Stimulated activated CD4-positive, alpha-beta T cell treated with anti-CD3 and anti-CD28 coated beads, Interleukin-12 subunit alpha, Interleukin-12 subunit beta, amount 100 ng/mL, for 4 hours (primary cell): ENCODE measurements at places on chromosomes 2 and 18.

- no peak for DNase-seq
Observed at GRCh38 chr2:106536490-106536889, 49.3 kb downstream of the CD8B2 start.

GRCh38 chr2:68936889-68937288 is 15.8 kb downstream of the GKN2 start:
- no peak for DNase-seq

DNA sequence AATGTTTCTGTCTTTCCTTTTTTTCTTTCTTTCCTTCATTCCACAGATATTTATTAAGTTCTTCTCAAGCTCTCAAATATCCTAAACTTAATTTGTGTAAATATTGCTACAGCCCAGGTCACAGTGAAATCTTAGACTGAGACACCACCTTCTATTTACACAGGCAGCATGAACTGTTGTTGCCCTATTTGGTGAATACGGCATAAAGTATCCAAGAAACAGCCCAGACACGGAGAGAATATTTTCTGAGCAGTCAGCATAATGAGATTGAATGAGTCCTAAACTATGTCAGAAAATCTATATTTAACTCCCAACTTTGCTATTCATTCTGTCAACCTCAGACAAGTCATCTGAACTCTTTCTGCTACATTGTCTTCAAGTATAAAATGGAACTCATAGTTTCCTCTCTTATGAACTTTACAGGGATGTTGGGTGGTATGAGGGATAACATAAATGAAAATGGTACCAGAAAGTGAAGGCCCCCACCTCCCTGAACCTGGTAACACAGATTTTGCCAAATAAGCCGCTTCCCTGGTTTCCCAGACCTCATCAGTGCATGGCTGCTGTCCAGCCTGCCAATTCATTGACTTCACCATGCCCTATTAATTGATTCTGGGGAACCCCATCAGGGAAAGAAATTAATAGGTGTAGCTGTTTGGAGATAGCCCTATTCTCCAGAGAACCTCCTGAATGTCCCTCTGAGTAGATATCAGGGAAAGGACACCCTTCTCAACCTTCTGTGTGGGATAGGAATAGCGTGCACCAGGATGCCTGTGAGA is 235.9 kb downstream of the SETBP1 start:
- no peak for DNase-seq

GRCh38 chr2:218754201-218754600 is 27.7 kb upstream of the CYP27A1 start:
- DNase-seq, result no peak

DNA sequence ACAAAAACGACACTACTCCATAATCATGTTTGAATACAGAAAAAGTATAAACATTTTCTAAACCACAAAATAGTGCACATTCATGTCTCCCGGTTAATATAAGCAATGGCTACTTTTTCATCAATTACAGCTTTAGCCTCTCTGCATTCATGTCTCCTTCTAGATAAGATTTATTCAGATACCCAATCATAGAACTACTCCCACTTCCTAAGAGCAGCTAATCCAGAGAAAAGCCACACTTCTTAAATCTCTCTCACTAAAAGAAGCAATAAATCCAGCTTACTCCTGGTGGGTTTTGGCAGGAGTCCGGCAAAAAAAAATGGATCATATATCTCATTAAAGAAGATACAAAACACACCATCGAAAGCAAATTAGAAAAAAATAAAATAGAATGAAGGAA is 20.1 kb downstream of the DSEL start:
- no peak for DNase-seq

DNA sequence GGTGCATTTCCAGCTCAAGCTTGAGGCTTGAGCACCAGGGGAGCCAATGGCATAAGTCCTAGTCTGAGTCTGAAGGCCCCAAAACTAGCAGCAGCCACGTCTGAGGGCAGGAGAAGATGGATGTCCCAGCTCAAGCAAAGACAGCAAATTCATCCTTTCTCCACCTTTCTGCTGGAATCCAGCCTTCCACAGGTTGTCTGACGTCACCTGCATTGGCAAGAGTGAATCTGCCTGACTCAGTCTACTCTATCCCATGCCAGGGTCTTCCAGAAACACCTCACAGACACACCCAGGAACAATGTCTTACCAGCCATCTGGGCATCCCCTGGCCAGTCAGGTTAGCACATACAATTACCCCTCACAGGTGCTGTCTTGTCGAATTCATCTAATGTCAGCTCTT is 76.2 kb upstream of the SOX11 start:
- DNase-seq, result no peak

GRCh38 chr2:128008074-128008672 is 19.7 kb downstream of the SAP130 start:
- no peak for DNase-seq

DNA sequence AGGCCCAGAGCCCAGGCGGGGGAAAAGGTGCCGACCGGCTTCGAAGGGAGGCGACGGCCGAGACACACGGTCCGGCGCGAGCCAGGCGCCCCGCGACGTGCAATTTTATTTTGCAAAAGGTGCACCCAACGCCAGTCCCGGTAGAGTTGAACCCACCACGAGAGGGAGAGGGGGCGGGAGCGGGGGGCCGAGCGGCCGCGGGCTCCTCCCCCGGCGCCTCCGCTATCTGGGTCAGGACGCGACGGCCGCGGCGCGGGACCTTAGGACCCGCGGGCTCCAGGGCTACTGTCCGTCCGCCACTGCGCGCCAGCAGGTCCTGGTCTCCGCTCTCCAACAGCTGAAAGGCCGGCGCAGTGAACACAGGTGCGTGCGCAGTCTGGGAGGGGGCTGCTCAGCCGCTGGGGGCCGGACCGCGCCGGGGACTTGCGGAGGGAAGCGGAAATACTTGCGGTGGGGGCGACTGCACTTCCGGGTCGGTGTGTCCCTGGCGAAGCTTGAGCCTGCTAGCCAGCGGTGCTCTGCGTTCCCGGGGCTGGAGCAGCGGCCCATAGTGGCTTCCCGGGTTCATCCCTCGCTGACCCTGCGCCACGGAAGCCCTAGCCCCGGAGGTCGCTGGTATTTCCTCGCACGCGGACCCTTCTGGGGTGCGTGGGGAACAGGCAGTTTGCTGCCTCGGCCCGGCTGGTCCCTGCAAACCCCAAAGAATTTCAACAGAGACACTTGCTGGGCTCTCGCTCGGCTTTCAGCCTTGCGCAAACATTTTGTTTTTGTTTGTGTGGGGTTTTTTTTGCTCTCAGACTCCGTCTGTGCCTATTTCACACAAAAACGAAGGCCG is at the start of gene RMDN2:
Gene RMDN2 (plus strand): TSS at position 225 of the 835 bp plus-strand sequence. CDS start 3,991 bp downstream, outside the sequence.
- DNase-seq, result peak; percentile 72

GRCh38 chr2:109507217-109507616 is 106.5 kb downstream of the SEPTIN10 start:
- no peak for DNase-seq

GRCh38 chr2:218214116-218214515 is 2.9 kb upstream of the ARPC2 start:
- no peak for DNase-seq

DNA sequence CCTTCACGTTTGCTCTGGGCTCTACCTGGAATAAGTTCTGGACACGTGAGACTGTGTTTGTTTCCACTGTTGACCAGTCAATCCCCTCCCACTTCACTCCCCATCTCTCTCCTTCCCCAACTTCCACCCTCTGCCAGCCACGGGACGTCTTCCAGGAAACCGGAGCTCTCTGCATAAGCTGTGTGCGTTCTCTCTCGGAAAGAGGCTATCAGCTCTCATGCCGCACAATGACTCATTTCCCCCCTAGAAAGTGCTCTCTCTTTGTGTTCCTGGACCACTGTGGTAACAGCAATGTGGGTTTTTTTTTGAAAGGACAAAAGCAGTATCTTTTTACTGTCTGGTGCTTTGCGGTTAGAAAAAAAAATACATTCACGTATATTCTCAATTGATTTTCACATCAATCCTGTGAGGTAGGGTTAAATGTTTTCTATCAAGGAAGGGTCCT is 10.2 kb downstream of the PROKR1 start:
- peak; percentile 16 for DNase-seq

DNA sequence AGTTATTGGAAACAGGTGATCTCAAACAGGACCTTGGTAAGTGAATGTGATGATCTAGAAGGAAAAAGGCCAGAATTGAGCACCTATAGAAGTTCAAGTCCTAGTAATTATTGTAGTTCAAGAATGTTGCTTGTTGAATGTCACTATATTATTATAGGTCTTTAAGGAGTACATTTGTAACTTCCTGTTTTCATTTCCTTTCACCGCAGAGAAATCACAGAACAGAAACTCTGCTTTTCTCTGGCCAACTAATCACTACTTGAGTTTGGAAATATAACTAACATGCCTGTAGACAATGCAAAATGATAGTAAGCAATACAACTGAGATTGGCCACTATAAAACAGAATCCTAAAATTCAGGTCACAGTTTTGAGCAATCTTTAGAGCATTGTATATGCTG is 61.8 kb upstream of the EFEMP1 start:
- no peak for DNase-seq

DNA sequence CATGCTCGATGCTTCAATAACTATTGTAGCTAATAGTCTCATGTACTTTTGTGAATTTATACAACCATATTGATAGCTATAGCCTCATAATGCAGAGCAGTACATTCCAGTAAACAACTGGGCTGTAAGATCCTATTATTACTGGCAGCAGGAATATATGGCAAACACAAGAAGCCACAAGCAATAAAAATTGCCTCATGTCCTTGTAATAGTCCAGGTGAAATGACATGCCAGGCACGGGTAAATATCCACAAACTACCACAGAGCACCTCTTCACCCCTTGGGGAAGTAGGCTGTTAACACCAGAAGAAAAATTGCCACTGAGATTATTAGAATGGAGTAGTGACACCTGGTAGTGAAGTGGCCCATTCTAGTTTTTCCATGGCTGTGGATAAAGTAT is 158.3 kb downstream of the MTX2 start:
- no peak for DNase-seq

DNA sequence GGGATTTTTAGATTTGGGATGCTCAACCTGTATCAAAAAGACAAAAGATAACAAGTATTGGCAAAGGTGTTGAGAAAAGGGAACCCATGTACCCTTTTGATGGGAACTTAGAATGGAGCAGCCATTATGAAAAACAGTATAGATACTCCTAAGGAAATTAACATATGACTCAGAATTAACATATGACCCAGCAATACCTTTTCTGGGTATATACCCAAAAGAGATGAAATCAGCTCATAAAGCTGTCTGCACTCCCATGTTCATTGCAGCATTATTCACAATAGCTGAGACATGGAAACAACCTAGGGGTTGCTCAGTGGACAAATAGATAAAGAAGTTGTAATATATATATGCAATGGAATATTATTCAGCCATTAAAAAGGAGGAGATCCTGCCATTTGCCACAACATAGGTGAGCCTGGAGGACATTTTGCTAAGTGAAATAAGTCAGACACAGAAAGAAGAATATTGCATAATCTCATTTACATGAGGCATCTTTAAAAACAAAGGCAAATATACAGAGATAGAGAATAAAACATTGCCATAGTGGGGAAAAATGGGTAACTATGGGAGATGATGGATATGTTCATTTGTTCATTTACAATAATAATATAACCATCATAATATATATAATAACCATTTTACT is 142.1 kb downstream of the PTRHD1 start:
- no peak for DNase-seq

DNA sequence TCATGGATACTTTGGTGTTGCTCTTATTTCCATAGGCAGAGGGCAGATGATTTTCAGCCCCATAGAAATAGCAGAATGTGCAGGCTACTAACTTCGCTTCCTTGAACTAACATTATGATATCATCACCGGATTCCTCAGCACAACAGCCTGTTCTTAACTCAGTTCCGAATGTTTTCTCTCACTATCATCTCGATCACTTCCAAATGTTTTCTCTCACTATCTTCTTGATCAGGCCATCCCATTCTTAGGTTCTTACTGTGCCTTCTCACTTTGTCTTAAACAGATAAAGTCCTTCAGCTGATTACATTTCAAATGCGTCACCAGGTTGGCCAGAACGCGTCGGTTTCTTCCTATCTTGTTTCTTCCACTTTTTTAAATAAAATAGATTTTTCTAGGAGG is 11.4 kb upstream of the MBD2 start:
- DNase-seq, result no peak

DNA sequence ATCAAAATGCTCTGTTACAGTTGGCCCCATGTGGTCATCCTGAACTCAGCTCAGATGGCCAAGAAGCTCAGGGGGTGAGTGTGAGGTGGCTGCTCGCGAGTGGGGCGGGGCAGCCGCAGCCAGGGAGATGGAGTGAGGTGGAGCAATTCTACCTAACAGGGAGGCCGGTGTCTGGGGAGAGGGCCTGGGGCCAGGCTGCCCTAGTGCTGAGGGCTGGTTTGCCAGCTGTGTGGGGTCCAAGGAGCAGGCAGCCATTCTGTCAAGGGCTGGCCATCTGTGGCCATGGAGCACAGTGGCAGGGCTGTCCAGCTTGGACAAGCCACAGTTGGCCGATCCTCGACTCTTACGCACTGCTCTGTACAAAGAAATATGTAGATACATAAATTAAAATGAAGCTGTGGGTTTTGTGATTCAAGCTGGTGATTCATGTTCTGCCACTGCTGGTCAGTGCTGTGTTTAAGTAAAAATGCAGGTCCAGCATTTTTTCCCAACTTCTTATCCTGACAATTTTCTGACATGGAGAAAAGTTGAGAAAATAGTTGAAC is 82.1 kb downstream of the HS6ST1 start:
- no peak for DNase-seq

DNA sequence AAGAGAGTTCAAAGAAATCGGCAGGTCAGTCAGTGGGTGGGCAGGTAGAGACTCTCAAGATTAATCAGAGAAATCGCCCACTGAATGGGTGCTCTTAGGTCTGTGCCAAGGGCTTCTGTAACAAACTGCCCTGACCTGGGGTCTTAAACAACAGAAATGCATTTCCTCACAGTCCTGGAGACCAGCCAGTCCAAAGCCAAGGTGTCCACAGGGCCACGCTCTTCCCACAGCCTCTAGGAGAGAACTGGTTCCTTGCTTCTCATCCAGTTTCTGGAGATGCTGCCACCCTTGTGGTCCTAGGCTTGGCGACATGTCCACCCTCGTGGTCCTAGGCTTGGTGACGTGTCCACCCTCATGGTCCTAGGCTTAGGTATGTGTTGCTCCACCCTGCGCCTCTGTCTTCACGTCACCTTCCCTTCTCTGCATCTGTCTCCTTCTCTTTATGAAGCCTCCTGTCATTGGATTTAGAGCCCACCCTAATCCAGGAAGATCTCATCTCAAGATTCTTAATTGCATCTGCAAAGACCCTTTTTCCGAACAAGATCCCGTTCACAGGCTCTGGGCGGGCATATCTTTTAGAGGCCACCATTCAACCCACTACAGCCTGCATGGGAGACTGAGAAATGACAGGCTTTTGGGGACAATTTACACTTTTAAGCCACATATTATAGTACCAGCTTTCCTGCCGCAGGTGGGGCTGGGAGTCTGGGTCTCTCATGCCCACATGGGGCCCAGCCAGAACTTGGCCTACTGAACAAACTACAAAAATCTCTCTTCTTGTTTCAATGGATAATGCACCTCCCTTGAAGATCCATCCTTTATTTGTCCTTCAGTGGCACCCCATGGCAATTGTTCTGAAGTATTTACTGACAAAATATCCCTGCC is 161.3 kb downstream of the ASB1 start:
- DNase-seq, result no peak

GRCh38 chr2:72165792-72166191 is 18.1 kb upstream of the CYP26B1 start:
- no peak for DNase-seq
